ENCODE measurements at places on chromosomes 1 and 21.

DNA sequence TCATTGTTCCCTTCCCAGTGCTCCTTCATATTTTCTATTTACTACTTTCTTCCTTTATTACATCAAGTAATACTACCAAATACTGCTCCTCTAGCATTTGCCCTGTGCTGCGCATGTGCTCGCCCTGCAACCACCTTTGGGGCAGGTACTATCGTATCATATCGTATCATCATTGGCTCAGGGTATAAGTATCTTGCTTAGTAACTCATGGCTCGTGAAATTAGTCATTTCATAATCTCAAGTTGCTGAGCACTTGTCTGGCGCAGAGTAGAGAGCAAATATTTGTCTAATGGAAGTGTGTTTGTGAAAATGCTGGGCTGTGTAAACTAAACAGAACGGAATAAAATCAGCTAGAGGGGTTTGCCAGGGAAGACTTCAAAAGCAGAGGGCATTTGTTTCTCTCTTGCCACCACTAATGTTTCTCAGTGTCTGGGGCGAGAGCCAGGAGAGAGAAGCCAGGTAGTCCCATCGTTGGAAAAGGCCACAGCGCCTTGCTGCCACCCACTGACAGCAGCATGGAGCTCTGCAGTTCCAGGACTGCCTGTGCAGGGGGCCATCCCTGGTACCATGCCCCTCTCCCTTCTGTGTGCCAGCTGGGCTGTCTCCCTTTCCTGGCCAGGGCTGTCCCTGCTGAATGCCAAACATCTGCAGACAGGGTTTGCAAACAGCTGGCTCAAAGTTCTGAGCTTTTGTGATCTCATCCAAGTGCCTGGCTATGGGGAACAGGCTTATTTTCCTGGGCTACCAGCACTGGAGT lies 20.0 kb upstream of the CPT2 start:
- peak; percentile 42 for DNase-seq

GRCh38 chr1:37647281-37647680 lies 12.6 kb upstream of the RSPO1 start:
- DNase-seq = no peak

DNA sequence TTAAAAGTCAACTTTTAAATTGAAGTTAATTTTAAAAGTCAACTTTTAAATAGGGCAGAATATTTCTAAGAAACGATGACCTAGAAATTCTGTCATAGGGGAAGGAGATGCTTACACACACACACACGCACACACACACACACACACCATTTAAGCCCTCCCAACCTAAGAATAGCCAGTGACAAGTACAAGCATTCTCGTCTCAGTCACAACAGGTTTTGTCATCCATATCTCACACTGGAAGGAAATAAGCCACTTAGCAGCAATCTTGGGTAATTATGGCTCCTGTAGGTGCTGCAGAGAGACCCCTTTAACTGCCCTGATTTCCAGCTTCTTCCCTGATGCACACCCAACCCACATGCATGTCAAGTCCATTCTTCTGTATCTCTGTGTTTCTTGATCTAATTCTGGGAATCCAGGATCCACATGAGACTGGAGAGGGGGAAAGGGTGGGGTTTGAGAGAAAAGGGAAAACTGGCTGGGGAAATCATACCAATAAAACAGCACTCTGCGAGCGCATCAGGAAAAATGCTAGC lies 338.1 kb downstream of the PAPPA2 start:
- peak; percentile 33 for DNase-seq

- no peak for DNase-seq
Observed at GRCh38 chr1:153261281-153262069, 2.0 kb downstream of the LORICRIN start.

- no peak for DNase-seq
Observed at GRCh38 chr1:57270927-57271698, 152.7 kb downstream of the DAB1 start.

DNA sequence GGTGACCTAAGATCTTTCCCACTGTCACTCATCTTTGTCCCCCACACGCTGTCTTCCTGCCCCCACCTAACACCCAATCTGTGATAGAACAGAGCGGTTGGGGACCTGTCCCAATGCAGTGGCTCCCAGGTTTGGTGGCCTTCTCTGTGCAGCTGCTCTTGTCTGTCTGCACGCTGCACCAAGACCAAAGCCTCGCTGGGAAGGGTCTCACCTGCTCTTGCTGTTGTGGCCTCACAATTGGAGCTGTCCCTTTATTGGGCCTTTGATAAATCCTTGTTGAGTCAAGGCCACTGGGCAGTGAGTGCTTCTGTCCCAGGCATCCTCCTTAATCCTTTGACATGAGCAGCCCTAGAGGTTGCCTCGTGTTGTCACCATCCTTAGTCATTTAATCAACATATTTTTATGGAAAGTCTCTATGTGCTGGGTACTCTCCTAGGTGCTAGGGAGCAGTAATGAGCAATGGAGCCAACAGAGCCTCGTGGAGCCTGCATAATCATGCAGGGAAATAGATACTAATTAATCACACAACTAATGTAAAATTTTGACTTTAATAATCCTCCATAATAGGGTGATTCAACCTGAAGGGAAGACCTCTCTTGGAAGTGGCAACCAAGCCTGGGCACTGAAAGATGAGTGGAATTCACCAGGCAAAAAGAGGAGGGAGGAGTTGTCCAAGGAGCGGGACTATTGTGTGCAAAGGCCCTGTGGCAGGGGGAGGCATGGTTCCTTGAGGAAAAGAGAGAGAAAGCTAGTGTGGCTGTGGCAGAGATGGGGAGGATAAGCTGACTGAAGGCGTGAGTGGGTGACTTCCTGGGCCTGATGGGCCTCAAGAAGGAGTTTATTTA lies 57.6 kb downstream of the MAN1C1 start:
- DNase-seq = no peak

- no peak for DNase-seq
Observed at GRCh38 chr1:25439287-25439686, 8.6 kb downstream of the MACO1 start.

DNA sequence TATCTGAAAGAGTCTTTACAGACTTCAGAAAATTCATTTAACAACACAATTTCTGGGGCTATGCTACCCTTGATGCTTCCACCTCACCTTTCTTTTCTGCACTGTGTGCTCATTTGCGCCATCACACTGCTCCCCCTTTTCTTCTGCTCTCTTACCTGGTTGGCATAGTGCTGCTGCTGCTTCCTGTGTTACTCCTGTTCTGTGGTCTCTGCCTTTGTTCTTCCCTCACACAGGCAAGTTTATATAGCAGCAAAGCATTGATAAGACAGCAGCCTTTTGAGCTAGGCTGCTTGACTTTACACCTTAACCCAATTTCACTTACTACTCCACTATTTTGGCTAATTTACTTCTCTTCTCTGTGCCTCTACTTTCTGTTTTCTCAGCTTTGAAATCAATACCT lies 18.3 kb downstream of the SGIP1 start:
- DNase-seq = no peak

GRCh38 chr1:55385402-55386018 lies 170.3 kb upstream of the USP24 start:
- no peak for DNase-seq

GRCh38 chr1:41995441-41996130 lies 76.9 kb upstream of the HIVEP3 start:
- DNase-seq = no peak

GRCh38 chr1:202713110-202713509 lies 2.9 kb upstream of the SYT2 start:
- no peak for DNase-seq

GRCh38 chr1:199044191-199044590 lies 405.4 kb downstream of the PTPRC start:
- no peak for DNase-seq

DNA sequence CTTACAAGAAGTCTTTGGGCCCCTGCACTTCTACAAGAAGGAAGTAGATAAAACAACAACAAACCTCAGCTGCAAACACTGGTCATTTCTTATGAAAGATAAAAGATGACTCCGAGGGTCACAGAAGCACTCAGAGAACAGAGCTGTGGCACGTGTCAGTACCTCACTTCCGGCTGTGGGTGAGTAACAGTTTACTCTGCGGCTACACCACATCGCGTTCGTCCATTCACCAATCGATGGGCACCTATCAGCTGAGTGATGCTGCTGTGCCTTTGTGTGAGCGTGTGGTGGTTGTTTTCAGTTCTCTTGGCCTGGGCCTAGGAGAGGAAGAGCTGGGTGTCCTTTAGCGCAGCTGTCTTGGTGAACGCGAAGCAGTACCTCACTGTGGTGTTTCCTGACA lies 49.9 kb downstream of the COL6A1 start:
- no peak for DNase-seq

- no peak for DNase-seq
Observed at GRCh38 chr1:1136547-1137230, 20.8 kb upstream of the C1orf159 start.

DNA sequence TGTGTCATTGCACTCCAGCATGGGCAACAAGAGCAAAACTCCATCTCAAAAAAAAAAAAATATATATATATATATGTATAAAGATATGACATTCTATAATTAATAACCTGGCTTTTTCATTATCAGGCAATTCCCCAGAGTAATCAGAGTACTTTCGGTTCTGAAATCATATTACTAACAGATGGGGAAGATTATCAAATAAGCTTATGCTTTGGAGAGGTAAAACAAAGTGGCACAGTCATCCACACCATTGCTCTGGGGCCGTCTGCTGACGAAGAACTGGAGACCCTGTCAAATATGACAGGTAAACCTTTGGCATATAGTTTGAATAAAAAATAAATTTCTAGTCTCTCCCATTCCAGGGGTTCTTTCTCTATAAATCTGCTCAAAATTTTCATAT lies 58.5 kb upstream of the SH3GLB1 start:
- no peak for DNase-seq

GRCh38 chr1:38038861-38039260 lies 7.7 kb downstream of the POU3F1 start:
- no peak for DNase-seq

- DNase-seq = no peak
Observed at GRCh38 chr1:151287767-151288500, 5.8 kb downstream of the ZNF687 start.

DNA sequence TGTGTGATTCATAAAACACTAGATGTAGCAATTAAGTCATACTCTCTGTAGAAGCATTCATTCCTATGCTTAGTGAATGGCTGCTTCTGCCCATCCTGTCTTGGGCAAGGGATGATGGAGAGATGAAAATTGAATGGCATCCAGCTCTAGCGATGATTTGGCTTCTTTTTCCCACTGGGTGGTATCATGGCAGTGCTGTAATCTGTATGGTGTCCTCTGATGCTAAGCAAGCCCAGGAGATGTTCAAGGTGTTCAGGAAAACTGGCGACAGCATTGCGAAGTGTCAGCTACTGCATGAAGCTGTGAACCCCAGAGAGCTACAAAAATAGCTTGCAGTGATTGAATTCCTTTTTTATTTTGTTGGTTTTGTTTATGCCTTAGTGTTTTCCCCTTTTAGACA lies 48.9 kb upstream of the LEPR start:
- DNase-seq = peak; percentile 51

DNA sequence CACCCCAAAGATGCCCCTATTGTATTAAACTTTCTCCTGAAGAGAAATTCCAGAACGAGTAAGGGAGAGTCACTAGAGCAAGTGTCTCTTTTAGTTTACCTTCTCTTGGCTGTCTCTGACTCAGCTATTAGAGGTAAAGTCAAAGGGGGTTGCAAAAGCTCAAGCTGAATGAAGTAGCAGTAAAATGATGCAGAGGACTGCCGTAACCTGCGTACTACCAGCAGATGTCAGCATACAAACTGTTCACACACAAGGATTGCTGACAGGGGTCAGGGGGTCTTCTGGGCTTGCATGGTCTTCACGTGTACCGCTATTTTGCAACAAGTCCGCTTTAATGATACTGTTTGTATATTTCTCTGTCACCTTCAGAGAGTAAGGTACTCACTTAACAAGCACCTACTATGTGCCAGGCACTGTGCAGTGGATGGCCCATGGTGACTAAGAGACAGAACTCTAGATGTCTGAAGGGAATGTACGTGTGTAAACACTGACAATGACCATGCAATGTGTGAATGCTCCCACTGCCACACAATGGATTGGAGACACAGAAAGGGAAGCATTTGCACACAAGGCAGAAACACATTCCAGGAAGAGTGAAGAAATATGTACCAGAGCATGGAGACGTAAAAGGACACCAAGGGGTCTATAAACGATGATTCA lies 34.9 kb downstream of the CHML start:
- DNase-seq = peak; percentile 6

DNA sequence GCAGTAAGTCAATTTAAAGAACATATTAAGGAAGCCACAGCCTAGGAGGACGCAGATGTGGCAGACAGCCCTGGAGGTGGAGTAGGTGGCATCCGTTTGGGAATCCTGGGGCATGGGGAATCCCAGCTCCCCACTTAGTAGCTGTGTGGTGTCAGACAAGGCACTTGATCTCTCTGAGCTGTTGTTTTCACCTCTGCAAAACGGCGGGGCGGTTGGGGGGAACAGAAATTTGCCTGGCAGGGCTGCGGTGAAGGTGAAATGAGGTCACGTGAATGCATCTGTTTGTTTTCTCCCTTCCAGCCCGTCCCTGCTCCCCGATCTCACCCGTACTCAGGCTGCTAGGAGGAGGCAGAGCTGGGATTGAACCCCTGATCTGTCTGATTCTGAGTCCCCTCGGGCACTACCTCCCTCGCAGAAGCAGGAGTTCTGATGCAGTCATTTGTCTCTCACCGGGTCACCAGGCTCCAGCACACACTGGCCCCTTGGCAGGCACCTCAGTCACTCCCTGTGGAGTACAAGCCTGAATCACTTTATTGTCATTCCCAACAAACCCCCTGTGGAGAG lies 2.2 kb upstream of the LAPTM5 start:
- DNase-seq = no peak

- no peak for DNase-seq
Observed at GRCh38 chr1:6800745-6801144, 15.5 kb downstream of the CAMTA1 start.

DNA sequence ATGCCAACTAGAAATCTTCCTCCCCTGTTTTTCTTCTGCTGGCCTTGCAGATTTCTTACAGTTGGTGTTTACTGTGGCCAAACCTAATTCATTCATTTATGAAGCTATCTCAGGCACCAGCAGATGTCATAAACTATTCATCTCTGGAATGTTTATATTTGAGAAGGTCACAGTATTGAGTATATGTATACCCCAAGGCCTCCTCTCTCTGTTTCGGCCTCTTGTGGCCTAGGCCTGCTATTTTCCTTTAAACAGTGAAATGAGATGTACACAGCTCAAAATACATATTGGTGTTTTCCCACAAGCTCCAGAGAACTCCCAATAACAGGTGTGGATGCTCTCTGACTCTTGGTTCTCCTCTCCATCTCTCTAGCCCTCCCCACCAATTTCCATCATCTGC lies 520.7 kb upstream of the CAMK1G start:
- no peak for DNase-seq

- no peak for DNase-seq
Observed at GRCh38 chr21:31732597-31733550, 956 bp upstream of the SCAF4 start.

GRCh38 chr1:67653304-67653703 lies 31.7 kb upstream of the GADD45A start:
- no peak for DNase-seq
